ENCODE measurements at places on chromosomes 4 and X. TPM values are rescaled to one million over a fixed set of nuclear protein-coding genes. Genes with fewer than 3 reads are reported as not detected.

Gene TCP11X2
- polyA plus RNA-seq = 1.8 TPM

Gene PABPC4L
- polyA plus RNA-seq = 9.1 TPM

Gene CDK16
- polyA plus RNA-seq = 129 TPM

Gene UPF3B
- polyA plus RNA-seq = 34.9 TPM

Gene PCDH10
- polyA plus RNA-seq = 5.4 TPM

Gene GYG2
- 21.5 TPM for polyA plus RNA-seq

Gene TRIM60
- polyA plus RNA-seq = not detected

Gene TRIM61
- 2.5 TPM for polyA plus RNA-seq
